Mucosa of descending colon (tissue), 3 donors: ENCODE measurements at places on chromosomes 7 and 10. TPM values are rescaled to one million over a fixed set of nuclear protein-coding genes. Genes with fewer than 3 reads are reported as not detected.

DNA sequence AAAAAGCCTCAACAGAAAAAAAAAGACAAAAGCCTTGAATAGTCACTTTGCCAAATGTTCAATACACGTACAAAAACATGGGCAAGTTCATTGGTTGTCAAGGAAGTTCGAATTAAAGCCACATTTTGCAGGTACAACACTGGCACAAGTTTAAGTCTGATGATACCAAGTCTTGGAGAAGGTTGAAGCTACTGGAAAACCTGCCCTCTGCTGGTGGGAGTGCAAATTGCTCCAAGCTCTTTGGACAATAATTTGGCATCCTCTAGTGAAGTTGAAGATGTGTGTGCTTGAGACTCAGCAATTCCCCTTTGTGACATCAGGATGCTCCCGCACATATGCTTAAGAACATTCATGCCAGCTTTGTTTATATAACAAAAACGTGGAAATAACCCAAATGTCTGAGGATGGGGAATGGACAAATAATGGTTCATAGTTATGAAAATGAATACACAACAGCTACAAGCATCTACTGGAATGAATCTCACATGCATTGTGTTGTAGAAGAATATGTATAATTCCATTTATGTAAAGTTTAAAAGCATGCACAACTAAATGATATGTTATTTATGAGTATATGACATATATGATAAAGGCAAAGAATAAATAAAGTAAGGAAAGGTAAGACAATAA lies 120.0 kb upstream of the PLPP4 start:
- peak; percentile 77 for DNase-seq

The ZNF804B gene
- not detected for total RNA-seq

- DNase-seq, result no peak
Measured at GRCh38 chr10:91551856-91552255, 81.0 kb downstream of the PPP1R3C start.

- no peak for DNase-seq
Measured at GRCh38 chr10:20890491-20891337, 6.4 kb downstream of the NEBL start.
